ENCODE measurements at places on chromosomes 1 and 21.

DNA sequence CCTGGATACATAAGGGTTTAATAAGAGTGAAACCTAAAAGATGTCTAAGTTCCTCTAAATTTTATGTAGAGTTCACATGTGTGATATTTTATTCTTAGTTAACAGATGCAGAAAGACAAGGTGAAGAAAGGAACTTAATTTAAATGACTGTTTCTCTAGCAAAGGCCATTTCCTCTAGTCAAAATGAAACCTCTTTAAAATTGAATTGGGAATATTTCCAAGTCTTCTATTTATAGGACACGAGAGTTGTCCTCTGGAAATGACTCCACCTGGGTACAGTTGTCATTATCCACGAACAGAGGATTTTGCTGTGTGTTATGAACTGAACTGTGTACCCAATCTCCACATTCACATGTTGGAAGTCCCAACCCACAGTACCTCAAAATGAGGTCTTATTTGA lies 64.5 kb upstream of the KCNK1 start:
- no peak for DNase-seq

DNA sequence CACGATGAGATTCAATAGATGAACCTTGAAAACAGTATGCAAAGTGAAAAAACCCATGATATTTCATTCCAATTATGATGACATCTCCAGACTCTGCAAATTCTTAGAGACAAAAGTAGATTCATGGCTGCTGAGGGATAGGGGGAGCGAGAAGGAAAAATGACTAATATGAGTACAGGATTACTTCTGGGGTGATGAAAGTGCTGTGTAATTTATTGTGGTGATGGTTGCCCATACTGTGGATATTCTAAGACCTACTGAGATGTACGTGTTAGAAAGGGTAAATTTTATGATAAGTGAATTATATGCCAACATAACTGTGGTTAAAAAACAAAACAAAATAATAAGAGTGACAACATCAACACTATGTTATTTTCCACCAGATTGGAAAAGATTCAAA lies 18.9 kb upstream of the RGS7 start:
- DNase-seq = no peak

DNA sequence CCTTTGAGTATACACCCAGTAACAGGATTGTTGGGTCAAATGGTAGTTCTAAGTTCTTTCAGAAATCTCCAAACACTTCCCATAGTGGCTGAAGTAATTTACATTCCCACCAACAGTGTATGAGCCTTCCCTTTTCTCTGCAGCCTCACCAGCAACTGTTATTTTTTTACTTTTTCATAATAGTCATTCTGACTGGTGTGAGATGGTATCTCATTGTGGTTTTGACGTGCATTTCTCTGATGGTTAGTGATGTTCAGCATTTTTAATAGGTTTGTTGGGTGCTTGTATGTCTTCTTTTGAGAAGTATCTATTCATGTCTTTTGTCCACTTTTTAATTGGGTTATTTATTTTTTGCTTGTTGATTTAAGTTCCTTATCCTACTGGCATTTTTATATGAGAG lies 26.4 kb upstream of the LAMC1 start:
- no peak for DNase-seq

DNA sequence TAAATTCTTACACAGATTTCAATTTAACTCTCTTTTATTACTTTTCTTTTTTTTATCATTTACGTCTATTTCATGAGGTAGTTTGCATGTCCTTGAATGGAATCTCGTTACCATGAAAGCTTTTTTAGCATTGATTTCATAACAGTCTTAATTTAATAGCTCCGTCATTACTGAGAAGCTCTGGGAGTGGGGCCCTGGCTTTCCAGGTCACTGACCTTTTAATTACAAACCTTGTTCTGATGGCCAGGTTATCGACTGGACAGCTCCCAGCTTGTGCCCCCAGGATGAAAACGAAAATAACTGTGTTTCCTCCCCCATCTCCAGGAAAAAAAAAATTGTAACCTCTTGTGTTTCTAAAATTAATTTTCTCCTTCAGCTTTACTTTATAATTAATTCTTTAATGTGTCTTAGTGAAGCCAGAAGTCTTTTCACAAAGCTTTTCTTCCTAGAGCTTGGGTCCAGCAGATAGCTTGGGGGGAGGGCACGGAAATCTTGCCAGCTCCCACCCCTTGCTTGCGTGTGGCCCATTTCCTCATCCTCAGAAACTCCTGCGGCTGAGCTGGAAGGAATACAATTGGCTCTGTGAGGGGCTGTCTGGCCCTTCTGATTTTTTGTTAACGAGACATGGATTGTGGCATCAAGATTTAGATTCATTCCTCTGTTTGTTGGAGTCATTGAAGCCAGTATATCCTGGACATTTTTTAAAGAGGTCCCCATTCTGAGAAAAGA lies 65.7 kb downstream of the PEX14 start:
- DNase-seq = no peak

DNA sequence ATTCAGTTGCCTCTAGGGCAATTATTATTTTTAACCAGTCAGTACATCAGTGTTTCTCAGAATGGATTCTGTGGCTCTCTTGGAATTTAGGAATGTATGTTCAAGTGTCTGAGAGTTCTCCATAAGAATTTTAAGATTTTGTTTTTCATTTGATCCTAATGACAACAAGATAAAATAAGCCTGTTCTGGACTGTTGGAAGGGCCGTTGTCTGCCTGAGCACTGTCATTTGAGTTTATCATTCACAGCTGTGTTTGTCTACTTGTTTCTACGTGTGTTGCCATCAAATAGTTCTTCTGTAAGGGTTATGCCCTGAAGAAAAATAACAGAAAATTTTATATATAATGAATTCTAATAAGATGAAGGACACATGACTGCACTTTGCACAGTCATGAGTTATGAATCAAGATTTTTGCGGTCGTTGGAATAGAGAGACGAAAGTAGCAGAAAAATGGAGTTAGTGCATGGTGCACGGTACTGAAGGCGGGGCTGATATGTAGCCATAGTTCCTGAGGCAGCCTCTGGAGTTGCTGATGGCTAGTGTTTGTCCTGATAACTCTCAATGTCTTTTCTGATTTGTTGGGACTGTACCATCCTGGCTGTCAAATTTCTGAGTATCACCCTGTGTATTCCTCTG lies 92.5 kb downstream of the NOS1AP start:
- no peak for DNase-seq

- no peak for DNase-seq
Measured at GRCh38 chr1:243667591-243667990, 182.5 kb downstream of the AKT3 start.

DNA sequence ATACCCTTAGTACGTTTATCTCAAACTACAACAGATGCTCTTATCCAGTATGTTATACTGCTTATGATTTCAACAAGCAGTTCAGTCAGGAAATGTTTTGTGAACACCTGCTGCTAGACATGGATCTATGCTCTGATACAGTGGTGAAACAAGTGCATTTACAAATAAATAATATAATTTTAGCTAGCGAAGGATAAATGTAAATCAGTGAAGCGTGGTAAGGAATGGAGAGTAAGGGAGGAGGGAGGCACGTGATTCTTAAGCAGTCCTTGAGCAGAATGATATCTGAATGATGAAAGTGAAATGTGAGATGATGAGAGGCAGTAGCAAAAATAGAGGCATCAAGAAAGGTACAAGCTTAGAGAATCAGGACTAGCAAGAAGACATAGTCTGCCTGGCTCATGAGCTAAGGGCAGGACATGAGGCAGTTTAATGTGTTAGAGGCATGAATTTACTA lies 6.3 kb downstream of the TSNAX start:
- DNase-seq = no peak

DNA sequence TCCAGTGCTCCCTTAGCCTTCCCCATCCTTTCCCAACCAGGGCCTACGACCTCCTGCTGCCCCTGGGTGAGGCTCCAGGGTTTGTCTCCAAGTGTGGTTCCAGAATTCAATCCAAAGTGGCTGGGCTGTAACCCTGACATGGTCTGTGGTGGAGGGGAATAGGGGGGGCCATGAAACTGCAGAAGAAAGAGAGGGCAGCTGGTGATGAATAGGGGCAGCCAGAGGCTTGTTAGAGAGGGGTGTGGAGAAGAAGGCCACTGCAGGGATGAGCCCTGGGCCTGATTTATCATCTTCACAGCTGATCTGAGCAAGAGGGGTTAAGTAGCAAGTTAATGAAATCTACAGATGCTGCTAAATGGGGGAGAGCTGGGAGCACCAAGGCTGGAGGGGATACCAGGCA lies 12.9 kb upstream of the ERI3 start:
- DNase-seq = no peak

DNA sequence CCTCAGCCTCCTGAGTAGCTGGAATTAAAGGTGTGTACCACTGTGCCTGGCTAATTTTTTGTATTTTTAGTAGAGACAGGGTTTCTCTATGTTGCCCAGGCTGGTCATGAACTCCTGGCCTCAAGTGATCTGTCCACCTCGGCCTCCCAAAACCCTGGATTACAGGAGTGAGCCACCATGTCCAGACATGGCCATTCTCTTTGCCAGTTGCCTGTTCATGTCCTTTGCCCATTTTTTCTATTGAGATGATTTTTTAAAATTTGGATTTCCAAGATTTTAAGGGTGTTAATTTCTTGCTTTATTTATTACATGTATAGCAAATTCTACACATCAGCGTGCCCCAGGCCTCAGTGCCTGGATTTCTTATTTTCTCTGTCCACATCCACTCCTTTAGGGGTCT lies 2.8 kb downstream of the POLR3GL start:
- no peak for DNase-seq

DNA sequence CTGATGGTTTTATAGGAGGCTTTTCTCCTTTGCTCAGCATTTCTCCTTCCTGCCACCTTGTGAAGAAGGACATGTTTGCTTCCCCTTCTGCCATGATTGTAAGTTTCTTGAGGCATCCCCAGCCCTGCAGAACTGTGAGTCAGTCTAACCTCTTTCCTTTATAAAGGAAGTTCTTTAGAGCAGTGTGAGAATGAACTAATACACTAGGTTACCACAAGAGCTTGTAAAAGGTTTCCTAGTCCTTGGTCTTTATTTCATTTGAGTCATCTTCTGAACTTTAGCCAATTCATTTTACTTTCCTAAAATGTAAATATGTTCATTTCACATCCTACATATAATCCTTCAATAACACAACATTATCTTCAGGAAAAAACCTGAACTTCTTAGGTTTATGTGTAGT lies 365.3 kb downstream of the HHIPL2 start:
- no peak for DNase-seq

- DNase-seq = no peak
Measured at GRCh38 chr21:44999972-45000636, 60.3 kb downstream of the SLX9 start.

DNA sequence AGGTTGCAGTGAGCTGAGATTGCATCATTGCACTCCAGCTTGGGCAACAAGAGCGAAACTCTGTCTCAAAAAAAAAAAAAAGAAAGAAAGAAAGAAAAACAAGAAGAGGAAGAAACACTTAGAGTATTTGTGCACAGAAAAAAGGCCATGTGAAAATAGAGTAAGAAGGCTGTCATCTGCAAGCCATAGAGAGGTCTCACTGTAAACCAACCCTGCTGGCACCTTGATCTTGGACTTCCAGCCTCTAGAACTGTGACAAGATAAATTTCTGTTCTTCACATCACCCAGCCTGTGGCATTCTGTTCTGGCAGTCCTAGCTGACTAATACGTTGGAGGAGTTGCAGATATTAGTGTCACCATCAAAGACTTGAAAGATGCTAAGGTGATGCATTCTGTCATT lies 12.1 kb upstream of the ZDHHC18 start:
- no peak for DNase-seq

DNA sequence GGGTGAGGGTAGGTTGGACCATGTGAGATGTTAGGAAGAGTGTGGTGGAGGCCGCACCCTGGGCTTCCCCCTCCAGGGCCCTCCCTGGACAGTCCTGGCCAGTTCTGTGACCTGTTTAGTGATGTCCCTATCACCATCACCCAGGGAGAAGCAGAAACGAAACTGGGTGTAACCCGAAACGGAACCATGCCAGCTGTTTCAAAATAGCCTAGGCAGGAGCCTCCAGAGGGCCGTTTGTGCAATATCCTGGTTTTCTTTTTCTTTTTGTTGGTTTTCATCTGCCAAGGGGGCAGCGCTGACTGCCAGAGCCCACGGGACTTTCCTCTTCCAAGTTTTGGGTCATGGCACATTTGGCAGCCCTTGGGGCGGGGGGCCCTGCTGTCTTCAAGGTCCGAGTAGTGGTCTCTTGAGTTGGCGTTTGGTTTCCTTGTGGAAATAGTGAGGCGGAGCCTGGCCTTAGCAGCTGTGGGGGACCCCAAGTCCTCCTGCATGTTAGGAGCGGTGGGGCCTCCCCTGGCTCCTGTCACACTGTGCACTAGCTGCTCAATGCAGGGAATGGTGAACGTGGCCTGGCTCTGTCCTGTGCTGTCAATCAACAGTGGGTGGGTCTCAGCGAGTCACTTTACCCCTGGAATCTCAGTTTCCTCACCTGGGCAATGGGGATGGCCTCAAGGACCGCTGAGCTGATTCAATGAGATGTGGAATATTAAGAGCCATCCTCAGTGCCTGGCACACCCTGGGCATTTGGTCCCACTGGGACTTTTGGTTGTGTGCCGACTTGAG lies 90.7 kb downstream of the ARHGEF10L start:
- no peak for DNase-seq

GRCh38 chr1:160547422-160547821 lies 24.4 kb upstream of the SLAMF6 start:
- DNase-seq = no peak

DNA sequence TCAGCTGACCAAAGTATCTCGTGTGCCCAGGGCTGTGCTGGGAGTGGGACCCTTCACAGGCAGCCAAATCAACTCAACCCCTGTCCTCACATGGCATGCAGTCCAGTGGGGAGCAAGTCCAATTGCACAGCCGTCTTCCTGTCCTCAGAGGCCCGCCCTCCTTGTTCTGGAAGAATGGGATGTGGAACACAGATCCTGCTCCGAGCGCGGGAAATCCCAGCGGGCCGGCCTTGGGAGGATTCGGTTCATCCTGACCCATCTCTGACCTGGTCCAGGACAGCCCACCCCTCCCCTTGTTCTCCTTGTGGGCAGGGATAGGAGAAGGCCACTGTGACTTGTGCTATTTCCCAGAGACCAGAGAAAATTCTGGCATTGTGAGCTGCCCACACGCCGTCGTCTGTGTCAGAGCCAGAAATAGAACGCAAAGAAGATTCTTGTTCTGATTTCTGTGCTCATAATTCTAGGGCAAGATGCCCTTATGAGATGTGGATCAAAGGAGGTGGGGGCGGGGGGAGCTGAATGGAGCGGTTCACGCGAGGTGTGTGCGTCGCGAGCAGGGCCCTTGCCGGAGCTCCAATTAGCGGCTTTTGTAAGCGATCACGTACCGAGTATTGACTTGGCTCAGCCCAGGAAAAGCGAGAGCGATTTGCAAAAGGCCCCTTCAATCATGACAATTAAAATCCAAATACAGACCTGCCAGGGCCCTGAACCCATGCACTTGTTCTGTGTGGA lies 79.2 kb downstream of the AJAP1 start:
- DNase-seq = no peak

GRCh38 chr1:38129971-38130370 lies 83.4 kb upstream of the POU3F1 start:
- no peak for DNase-seq

DNA sequence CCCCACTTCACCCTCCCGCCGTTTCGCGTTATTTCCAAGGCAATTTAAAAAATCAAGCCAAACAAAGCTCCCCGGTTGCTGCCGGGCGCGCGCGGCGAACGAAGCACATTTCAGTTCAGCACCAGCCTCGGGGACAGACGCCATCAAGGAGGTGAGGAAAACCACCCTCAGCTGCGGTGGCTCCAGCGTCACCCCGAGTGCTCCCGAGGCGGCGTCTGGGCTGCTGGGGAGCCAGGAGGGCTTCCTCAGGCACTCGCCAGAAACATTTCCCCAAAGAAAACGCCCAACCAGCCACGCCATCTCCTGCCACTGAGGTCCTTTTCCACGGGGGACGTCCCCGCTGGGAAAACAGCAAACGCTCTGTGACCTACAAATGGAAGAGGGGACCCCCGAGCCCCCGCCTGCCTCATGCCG lies 623 bp downstream of the GNG4 start:
- DNase-seq = peak; percentile 68

GRCh38 chr1:81408419-81408818 lies 392.3 kb upstream of the ADGRL2 start:
- DNase-seq = no peak
